Frontal cortex (tissue), 4 donors: ENCODE measurements at places on chromosomes 4 and X. TPM values are rescaled to one million over a fixed set of nuclear protein-coding genes. Genes with fewer than 3 reads are reported as not detected.

SPANXB1 gene
- not detected for total RNA-seq

NMU gene
- total RNA-seq = 2.0 TPM

NLRP2B gene
- under 0.01 TPM for total RNA-seq

YIPF7 gene
- 4.5 TPM for total RNA-seq

C1GALT1C1 gene
- total RNA-seq = 15.9 TPM
